ENCODE measurements at places on chromosomes 3 and 15.
A peak's percentile ranks its signal among the peaks of the same experiment; 100 is the strongest.

- no peak for DNase-seq
These were observed 53.6 kb downstream of the RHCG start for GRCh38 chr15:89442671-89443307.

GRCh38 chr15:27043770-27044169, 72.8 kb downstream of the GABRG3 start:
- DNase-seq, result no peak

GRCh38 chr3:151403246-151403645, 18.7 kb upstream of the P2RY12 start:
- DNase-seq, result no peak

DNA sequence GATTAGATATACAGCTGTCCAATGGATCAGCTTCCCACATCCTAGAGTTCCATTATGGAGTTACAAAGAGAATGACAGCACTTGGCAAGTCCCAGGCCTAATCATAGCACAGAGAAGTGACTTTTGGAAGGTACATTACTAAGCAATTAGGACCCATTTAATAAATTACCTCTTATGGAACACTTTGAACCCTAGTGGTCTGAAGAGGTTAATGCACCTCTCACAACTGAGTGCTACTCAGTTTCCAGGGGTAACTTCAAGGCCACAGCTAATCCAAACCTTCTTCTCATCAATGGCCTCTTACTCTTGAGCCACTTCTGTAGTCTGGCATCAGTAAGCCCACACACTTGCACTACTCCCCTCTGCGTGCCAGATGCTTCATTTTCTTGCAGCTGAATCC, 34.9 kb upstream of the MEIS2 start:
- no peak for DNase-seq

DNA sequence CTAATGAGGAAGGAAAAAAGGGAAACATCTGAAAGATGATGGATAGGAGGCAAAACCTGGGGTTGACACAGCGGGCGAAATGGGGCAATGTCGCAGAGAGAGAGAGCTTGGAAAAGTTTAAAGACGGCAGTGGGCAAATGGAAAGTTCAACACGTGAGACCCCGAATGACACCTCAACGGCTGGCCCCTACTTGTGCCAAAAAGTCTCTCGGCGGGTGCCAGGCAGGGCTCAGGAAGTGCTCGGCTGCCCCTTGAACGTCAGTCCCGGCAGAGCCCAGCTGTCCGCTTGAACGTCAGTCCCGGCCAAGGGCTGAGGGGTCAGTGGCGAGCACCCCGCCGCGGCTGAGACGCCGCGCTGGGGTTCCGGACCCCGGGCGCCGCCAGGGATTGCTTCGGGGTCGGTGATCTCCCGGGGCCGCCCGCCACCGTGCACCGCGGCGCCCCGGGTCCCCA, 658 bp downstream of the EOGT start:
- DNase-seq, result peak; percentile 77

DNA sequence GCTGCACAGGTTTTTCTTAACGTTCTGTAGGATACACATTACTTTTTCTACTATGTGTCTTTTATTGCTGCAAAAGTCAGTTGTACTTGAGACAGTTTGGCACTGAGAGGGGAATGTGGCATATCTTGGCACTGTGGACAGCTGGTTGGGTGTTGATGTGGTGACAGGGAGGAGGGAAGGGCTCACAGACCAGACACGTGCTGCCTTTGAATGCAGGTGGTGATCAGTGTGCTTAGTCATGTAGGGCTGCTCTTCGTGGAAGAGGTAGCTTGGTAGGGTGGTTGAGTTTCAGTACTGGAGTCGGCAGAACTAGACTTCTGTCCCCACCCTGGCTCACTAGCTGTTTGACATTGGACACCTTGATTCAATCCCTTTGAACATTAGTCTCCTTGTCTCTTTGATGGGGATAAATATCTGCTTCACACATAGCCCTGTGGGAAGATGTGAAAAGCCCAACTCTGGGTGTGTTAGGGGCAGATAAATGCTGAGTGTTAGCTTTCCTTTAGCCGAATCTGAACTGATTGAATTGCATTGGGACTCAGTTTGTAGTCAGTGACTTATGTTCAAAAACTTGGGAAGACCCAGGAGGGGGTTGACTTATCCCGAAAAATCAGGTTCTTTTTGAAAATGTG, 108.4 kb downstream of the PTPRG start:
- DNase-seq, result no peak

GRCh38 chr3:38136393-38136776, 542 bp downstream of the ACAA1 start:
- DNase-seq, result no peak

DNA sequence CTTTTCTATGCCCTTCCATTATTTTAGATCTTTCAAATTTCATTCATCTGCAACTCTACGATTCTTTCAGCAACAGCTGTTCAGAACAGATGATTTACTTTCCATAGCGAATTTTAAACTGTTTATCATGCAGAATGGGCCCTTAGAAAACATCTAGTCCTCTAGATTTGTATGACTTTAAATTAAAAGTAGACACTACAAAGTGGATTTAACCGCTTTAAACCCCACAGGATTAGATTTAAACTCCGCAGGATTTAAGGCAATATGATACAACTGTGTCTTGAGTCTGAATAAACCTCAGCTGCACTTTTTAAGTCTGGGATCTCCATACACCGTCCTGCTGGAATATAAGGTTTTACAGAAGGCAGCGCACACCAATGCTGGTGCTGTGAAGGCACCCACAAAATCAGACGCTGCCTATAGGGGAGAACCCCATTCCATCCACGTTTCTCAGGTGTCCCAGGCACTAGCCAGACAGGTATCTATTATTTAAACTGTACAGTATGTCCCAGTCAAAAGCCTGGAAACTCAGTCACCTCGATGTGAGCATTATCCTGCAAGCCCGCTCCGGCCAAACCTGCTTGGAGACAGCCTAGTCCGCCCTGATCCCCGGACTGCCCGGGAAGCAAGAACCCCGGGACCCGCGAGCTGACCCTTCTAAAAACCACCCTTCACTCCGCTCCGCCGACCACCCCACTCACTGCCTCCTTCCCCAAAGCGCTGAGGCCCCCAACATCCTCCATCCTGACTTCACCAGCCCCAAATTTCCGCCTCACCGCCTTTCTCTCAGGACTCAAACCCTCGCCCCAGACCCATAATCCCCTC, 768 bp downstream of the ANO10 start:
- no peak for DNase-seq

GRCh38 chr3:176155012-176155411, 1042.3 kb downstream of the TBL1XR1 start:
- DNase-seq, result no peak

DNA sequence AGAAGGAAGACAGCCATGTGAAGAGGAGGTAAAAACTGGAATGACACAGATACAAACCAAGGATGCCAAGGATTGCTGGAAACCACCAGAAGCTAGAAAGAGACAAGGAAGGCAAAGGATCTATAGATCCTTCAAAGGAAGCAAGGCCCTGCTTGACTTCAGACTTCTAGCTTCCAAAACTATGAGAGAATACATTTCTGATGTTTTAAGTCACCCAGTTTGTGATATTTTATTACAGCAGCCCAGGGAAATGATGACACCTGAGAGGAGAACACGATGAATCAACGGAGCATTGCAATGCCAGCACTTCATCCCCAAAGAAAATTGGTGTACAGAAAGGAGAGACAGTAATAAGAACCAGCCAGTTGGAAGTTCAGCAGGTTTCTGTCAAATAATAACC, 116.3 kb downstream of the MAGI1 start:
- no peak for DNase-seq

DNA sequence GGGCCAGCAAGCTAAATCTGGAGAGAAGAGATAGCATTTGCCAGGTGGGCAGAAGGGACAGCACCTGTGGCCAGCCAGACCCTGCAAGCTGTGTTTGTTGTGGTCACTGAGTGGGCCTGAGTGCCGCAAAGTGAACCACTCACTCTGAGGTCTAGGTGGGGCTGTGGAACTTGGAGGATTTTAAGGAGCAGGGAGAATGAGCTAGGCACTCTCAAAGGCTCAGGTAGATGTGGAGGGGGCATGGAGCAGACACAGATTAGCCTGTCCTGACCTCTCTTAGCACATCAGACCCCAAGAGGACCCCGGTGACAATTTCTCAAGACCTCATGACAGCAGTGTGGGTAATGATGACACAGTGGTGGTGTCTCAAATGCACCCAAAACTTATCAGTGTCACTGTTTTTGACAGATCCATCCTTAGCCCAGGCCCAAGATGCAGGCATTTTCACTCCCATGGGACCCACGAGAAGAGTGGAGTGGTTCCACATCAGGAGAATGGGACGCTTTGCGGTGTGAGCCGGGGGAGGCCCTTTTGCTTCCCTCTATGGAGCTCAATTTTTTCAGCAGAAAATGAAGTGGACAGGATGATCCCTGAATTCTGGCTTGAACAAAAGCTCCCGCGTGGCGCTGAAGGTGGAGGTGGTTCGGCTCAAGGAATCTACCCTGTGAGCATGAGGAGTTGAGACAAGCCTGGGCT, 43.8 kb upstream of the TLE3 start:
- no peak for DNase-seq

GRCh38 chr3:180546863-180547262, 55.1 kb upstream of the TTC14 start:
- DNase-seq, result no peak
